ENCODE measurements at places on chromosomes 4 and X.

- DNase-seq = no peak
Measured at GRCh38 chr4:147289181-147289580, 191.7 kb upstream of the EDNRA start.

DNA sequence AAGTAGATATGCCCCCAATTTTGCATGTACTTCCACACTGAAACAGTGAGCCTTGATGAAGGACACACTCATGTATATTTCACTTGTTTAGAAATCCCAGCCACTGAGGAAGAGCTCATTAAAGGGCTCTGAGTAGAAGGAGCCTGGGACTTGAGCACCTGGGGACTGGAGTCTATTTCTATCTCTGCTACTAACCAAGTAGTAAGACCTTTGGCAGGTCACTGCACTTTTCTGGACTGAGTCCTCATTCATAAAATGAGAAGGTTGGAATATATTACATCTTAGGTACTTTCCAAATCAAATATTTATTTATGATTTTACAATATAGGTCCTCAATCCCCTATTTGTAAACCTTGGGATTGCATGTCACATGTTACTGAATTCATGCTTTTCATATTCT, 78.2 kb upstream of the C4orf54 start:
- DNase-seq = no peak

DNA sequence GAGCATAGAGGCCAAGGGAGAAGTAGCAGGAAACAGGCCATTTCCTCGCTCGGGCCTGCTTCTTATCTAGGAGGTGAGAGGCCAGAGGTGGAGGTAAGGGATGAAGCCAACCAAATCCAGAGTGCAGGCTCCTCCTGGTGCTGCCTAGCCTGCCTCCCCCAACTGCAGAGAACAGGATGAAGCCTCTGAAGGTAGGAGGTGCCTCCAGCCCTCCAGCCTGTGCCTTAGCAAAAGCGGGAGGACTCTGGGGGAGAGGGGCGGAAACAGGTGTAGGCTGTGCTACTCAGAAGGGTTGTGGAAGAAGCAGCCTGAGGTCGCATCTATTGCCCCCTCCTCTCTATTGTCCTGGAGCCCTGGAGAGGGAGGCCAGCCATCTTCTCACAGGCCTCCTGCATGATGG, 2.9 kb upstream of the MTM1 start:
- no peak for DNase-seq

- DNase-seq = no peak
Measured at GRCh38 chr4:148288448-148288847, 153.8 kb downstream of the NR3C2 start.

DNA sequence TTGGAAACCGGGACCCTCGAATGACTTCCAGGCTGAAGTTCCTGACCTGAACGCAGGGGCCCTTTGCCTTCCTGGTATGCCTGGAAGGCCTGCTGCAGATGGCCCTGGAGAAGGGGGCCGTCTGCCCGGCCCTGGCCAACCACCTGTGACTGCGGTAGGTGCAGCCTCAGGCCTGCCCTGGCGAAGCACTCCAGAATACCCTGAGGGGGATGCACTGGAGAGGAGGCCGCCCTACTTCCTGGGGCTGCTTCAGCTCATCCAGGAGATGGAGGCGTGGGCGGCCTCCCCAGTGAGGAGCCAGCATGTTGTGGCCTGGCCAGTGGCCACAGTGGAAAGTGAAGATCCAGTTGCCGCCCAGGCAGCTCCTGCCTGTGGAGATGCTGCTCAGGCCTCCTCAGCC, 26.4 kb upstream of the PNMA3 start:
- DNase-seq = no peak

GRCh38 chr4:72424006-72424405, 145.0 kb downstream of the ADAMTS3 start:
- DNase-seq = no peak

DNA sequence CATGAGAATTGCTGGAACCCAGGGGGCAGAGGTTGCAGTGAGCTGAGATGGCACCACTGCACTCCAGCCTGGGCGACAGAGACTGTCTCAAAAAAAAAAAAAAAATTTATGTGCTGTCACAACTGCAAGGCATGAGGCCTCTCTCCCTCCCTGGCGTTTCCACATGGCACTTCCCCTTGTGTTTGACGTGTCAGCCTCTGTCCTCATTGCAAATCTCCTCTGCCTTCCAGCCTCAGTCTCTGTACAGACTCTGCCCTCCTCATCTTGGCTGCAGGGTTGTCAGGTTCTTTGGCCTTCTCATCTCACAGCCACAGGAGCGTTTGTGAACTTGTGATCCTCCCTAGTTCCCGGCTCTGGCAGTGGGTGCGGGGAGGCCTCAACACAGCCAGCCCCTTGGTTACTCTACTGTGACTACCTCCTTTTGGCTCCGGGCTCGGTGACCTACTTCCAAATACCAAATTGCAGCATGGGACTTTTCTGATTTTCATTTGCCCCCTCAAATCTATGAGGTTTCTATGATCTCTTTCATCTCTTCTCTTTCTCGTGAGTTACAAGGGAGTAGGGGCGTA, 250.0 kb downstream of the CBR4 start:
- no peak for DNase-seq

DNA sequence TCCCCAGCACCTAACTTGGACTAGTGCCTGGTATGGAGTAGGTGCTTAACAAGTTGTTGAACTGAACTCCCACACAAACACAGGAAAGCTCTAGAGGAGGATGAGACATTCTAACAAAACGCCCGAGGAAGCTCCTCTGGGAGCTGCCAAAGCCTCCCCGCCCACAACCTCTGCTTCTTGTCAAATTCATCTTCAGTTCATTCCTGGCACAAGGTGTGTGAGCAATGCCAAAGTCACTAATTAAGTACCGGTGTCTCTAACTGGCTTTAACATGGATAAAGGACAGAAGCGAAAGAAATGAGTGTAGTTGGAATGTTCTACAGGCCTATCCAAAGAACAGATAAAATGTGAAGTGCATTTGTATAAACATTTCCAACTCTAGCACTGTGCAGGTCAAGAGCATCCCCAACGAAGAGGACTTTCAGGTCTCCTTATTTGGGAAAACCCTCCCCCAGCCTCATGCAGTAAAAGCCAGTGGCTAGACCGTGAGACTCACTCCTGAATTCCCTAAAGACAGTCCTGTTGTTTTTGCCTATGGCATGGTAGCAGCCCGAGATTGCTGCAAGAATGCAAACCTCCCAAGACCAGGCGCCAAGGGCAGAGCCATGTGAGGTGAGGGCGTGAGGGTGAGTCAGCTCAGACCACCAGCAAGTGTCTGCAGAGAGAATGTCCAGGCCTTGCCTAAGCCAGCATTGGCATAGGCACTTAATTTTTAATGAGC, 72.2 kb upstream of the KLF3 start:
- no peak for DNase-seq

- no peak for DNase-seq
Measured at GRCh38 chrX:19860571-19860970, 26.8 kb downstream of the SH3KBP1 start.

DNA sequence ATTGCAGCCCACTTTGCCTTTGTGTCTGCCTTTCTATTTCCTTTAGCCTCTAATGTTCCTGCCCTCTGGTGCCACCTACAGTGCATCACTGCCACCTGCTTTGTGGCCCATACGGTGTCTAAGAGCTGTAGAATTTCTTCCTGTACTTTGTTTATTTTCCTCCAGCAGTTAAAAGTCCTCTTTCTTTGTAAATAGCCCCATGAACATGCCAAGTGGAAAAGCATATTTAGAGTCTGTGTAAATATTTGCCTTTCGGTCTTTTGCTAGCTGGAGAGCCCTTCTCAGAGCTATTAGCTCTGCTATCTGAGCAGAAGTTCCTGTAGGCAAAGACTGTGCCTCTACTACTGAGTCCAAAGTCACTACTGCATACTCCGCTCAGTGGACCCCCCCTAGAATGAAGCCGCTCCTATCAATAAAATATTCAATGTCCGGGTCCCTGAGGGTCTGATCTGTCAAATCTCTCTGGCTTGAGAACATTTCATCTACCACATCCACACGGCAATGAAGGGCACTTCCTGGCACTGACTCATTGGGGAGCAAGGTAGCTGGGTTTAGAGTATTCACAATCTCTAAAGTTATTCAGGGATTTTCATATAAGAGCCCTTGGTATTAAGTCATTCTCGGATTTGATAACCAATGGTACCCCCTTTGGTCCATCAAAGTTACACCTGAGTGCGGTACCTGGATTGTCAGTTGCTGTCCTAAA, 36.3 kb downstream of the SULT1E1 start:
- no peak for DNase-seq

DNA sequence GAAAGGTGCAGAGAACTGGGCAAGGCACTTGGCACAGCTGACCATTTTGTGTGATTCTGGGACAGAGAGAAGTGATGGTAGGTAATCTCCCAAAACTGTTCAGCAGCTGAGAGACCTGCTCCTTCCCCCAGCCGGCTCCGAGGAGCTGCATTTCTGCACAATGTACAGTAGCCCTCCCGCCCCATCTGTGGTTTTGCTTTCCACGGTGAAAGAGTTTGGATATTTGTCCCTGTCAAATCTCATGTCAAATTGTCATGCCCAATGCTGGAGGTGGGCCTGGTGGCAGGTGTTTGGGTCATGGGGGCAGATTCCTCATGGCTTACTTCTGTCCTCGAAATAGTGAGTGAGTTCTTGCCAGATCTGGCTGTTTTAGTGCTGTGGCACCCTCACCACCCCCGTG, 90.5 kb upstream of the CD99 start:
- DNase-seq = no peak

DNA sequence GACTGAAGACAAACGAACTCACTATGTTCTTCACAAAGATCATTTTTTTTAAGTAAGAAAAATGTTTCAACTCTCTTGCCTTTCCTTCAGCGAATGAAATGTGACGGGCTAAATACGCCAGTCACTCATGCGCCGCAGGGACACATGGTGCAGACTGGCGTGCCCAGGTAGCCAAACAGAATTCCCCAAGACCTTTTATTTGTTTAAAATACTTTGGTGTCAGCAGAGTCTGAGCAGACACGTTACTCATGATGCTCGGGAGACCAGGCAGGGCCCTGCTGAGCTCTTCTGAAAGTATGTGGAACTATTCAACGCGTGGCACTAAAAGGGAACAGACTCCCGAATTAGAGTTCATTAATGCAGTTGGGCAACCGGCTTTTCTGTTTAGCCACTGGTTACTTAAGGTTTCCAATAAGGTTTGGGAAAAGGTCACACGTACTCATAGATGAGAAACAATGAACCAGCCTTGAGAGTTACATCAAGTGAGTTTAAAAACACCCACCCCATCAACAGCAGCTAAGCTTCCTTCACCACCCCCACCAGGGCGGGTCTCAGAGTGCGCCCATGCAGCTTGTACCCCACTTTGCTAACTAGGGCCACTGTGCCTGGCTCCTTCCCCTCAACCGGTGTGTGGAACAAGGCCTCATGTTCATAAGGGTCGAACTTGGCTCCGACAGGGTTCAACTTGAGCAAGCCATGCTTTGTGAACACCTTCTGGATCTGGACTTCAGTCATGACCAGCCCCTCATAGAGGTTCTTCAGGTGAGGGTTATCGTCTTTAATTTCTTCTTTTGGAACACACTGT, 7.3 kb downstream of the GRPEL1 start:
- DNase-seq = no peak

DNA sequence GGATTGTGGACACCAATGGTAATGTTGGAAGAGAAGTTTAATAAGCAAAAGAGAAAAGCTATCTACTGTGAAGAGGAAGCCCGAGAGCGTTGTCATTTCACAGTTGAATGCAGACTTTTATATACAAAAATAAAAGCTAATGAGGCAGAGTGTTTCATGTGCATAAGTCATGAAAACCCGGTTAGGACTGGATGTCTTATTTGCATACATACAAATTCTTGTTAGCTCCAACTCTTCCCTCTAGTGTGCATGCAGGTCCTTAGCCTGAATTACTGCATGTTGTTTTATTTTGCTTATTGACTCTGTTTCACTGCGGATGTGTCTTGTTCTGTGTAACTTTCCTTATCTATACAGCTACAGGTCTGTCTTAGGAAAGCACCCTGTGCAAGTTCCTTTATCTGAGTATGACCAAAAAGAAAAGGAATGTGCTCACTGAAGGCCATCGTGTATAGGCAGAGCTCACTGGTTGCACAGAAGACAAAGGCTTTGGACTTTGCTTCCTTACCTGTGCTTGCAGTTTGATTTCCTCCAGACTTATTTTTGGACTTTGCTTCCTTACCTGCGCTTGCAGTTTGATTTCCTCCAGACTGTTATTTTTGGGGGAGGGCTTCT, 25.1 kb upstream of the UGT2B11 start:
- no peak for DNase-seq

DNA sequence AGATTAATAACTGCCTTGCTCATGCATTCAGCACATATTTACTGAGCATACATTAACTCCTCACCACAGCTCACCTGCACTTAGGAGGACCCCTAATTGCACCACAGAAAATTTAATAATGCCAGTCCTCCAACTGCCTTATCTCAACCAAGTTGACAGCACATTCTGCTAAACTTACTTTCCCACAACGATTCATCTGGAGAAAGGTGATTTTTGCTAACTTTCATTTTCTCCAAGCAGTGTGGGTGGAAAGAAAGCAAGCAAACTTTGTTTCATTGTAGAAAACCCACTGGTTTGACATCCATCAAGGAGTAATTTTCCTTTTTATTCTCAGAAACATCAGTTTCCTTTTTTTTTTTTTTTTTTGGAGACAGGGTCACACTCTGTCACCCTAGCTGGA, 49.1 kb downstream of the RASGEF1B start:
- no peak for DNase-seq

DNA sequence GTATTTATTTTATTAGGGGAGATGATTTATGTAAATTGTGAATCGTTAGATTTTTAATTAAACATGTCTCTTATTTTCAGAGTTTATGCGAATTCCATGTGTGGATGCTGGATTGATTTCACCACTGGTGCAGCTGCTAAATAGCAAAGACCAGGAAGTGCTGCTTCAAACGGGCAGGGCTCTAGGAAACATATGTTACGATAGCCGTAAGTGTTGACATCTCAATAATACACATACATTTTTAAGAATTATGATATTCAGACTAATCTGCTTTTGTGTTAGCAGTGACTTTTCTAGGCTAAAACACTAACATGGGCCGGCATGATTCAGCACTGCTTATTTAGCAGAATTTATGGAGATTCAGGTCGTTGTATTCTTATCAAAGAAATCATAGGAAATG, 91.2 kb downstream of the RAP1GDS1 start:
- no peak for DNase-seq

DNA sequence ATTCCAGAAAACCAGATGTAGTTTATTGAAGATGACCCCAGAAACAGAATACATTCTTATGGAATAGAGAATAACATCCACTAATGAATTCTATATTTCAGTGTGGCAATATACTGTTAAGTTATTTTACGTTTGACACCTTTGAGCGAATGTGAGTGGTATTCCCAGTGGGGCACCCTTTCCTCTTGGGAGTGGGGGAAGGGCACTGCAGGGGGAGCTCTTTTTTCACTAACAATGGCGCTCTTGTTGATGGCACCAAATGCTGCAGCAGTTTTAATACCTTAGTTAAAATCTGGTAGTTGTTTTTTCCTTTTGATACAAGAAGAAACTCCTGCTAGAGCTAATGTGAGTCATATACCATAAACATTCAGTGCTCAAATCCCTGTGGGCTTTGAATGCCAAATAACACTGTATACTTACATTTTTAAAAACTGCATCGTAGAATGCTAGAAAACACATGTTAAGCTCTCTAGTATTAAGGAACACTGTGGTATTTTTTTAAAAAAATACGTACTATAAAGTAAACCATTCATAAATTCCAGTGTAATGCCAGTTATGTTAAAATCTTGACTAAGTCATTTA, 178.5 kb downstream of the DCHS2 start:
- no peak for DNase-seq

- DNase-seq = no peak
Measured at GRCh38 chr4:1636490-1637211, 47.5 kb downstream of the FAM53A start.

- no peak for DNase-seq
Measured at GRCh38 chr4:10093801-10094552, 22.6 kb downstream of the WDR1 start.

GRCh38 chr4:177937041-177937440, 494.8 kb upstream of the AGA start:
- DNase-seq = no peak

GRCh38 chrX:152806035-152806434, 24.5 kb downstream of the CETN2 start:
- DNase-seq = no peak

Data from NCI-H1694 treated with DMSO at 0.1 percent for 48 hours (cell line).